ENCODE measurements at places on chromosomes 2 and 18.
A peak's percentile ranks its signal among the peaks of the same experiment; 100 is the strongest.

DNA sequence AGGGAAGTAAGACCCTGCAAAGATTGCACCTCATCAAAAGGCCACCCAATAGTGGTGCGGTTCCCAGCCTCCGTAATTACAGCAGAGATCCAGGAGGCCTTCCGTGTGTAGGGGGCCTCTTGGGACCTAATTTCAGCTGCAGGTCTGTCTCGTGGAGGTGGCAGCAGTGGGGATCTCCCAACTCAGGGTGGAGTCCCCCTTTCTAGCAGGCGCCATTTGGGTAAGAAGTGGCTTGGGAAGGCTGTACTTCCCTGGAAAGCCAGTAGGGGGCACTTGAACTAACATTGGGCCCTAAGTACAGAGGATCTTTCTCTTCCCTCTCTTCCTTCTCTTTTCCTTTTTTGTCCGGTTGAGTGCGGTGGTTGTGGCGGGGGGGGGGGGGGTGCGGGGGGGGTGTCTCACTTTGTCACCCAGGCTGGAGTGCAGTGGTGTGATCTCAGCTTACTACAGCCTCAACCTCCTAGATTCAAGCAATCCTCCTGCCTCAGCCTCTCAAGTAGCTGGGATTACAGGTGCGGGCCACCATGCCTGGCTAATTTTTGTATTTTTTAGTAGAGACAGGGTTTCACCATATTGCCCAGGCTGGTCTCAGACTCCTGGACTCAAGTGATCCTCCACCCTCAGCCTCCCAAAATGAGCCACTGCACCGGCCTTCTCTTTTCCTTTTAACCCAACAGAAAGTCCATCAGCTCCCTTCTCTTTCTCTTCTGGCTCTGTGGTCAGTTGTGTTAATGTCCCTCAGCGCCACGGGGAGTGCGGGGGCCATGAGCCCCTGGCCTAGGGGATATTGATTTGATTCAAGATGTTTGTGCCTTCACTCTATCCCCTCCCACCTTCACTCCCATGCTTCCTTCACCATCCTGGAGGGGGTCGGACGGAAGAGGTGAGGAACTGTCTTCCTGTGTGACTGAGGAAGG lies 32.0 kb downstream of the CENPO start:
- peak; percentile 18 for DNase-seq

GRCh38 chr18:47172476-47172875 lies 3.7 kb downstream of the IER3IP1 start:
- DNase-seq: no peak

- no peak for DNase-seq
These were observed 545 bp downstream of the GLI2 start for GRCh38 chr2:120736202-120736623.

- DNase-seq: no peak
These were observed 38.0 kb downstream of the SIGLEC15 start for GRCh38 chr18:45863469-45863868.

DNA sequence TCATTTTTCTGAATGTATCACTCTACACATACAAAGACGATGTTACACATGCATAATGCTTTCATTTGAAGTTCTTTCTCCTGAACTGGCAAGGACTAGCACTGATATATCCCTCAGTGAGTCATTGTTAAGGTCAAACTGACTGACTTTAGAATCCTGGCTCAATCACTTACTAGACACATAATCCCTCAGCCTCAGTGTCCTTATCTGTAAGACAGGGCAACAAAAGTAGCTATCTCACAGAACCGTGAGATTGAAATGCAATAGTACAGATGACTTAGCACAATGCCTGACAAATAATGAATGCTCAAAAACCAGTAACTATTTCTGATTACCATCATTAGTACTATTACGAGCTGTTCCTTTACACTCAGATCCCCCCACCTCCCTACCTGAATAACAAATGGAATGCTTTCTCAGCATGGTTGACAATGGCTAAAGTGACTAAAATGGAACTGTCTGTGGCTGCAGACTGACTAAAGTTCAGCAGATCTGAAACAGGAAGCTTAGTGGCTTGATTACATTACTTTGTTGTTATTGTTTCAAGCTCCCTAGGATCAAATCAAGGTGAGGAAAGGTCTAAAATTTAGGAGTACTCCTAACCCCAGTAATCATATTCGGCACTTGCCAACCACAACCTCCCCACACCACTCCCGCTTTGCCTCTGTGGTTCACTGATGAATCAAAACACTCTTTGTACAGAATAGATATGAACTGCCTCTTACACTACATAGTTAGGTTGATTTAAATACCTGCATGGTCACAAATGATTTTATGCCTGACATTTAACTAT lies 35.8 kb upstream of the CACNB4 start:
- DNase-seq: no peak

GRCh38 chr2:68426848-68427579 lies 40.1 kb downstream of the FBXO48 start:
- no peak for DNase-seq

DNA sequence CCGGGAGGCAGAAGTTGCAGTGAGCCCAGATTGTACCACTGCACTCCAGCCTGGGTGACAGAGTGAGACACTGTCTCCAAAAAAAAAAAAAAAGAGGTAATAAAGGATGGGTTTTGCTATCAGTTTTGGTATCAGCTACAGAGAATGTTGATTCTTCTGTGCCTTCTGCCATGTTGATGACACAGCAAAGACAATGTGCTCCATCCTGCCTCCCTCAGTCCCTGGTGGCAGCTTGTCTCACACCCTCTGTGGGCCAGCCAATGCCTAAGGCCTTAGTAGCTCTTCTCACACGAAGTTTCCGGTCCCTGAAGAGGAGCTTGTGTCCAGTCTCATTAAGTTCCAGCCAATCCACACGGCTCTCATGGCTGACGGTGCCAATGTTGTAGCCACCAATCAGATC lies 17.6 kb downstream of the IFT172 start:
- DNase-seq: no peak

DNA sequence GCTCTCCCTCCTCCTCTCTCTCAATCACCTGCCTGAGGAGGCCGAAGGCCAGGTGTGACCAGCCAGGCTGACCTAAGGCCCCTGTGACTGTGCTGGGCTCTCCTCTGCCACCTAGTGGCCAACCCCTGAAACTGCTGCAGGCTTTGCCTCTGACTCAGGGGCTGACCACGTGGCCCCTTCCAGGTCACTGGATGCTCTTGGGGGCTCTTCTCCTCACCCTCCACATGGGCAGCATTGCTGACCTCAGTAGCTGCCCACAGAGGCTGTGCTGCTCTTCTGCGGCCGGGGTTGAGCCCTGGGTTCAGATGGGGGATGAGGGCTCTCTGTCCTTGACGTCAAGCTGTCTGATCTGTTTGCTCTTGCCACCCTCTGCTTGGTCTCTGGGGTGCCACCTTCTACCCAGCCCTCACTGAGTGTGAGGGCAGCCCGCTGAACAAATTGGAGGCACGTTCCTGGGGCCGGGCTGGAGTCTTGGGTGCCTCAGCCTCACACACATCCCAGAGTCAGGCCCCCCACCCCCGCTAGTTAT lies 122.7 kb downstream of the TWIST2 start:
- DNase-seq: peak; percentile 79

DNA sequence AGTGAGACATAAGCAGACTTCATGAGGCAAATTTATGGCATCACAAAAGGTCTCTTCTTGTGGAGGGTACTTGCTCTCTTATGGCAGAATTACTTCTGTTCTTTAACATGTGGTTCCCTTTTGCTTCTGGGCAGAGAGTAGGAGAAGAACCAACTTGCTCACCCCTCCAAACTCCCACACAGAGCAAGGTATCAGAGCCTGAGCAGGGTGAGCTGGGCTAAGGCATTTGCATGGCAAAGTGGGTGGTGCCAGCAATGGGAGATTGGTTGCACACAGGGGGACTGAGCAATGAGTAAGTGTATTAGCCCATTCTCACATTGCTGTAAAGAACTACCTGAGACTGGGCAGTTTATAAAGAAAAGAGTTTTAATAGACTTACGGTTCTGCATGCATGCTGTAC lies 64.2 kb upstream of the ITGB6 start:
- no peak for DNase-seq

- DNase-seq: no peak
These were observed 391.1 kb downstream of the TNS1 start for GRCh38 chr2:217611626-217612127.

GRCh38 chr18:9814431-9814830 lies 71.3 kb upstream of the TXNDC2 start:
- DNase-seq: peak; percentile 51

GRCh38 chr18:23958036-23958435 lies 56.5 kb upstream of the TTC39C start:
- DNase-seq: no peak

GRCh38 chr2:173037245-173038120 lies 38.2 kb upstream of the MAP3K20 start:
- no peak for DNase-seq

GRCh38 chr2:198168651-198169050 lies 364.3 kb downstream of the PLCL1 start:
- no peak for DNase-seq

- DNase-seq: no peak
These were observed 187.3 kb upstream of the ID2 start for GRCh38 chr2:8494589-8494988.

GRCh38 chr2:160918906-160919503 lies 241.2 kb upstream of the TANK start:
- peak; percentile 41 for DNase-seq

DNA sequence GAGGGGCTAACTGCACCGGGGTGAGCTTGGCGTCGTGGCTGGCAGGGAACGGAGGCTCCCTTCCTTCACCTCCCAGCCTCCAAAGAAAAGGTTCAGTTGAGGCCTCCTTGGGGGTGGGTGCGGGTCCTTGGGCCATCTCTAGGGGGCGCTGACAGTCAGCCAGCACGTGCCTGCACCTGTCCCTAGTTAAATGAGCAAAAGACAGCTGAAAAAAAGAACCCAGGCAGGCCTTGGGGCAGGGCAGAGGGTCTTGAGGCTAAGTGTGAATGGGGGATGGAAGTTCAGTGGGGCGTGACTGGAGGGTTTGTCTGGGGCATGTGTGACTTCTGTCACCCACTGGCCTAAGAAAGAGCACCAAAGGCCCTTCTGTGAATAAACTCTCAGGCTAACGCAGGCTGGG lies 56.4 kb downstream of the ZFP36L2 start:
- DNase-seq: no peak

DNA sequence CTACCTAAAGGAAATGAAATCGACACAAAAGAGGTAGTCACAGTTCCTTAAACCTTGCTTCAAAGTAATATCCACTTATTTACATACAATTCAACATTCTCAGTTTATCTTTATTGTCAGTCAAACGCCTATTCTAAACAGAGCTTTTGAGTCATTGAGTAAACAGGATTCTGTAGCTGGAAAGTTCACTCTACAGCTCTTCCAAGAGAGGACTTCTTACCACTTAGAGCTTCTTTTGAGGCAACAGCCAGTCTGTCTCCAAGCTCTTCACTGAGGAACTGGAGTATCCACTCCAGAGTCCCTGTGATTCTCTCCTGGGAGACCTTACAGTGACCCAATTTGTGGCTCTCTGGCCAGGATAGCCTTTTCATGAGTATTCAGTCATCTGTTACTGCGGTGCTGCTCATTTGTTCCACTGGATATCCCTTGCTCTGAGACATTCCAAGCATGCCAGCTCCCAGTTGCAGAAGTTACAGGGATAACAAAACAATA lies 210.9 kb upstream of the OSR1 start:
- DNase-seq: no peak

DNA sequence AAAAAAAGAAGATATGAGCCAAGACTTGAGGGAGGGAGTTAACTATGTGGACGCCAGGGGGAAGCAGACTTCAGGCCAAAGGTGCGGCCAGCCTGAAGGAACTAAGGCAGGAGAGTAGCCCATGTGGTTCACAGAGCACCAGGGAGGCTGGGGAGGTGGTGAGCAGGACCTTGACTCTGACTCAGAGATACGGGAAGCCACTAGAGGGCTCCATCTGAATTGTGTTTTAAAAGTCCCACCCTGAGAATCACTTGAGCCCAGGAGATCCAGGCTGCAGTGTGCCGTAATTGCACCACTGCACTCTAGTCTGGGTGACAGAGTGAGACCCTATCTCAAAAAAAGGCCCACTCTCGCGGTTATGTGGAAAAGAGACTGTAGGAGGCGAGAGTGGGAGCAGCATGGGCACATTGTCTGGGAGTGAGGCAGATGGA lies 12.3 kb downstream of the CEP192 start:
- no peak for DNase-seq

DNA sequence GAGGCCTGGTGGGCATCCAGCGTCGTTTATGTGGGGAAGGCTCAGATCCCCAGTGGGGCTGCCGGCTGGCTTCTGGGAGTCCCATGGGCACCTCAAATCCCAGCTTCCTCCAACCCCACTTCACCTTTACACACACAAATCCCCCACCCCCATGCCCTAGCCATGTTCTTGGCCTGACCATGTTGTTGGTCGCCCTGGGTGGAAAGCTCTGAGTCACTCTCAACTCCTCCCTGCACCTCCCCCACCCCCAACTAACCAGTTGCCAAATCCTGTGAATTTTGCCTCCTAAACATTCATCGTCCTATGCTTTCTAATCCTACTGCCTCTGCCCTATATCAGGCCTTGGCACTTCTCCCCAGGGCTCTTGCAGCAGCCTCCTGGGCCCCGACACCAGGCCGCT lies 6.4 kb downstream of the TNS1 start:
- DNase-seq: no peak

- no peak for DNase-seq
These were observed 210.7 kb downstream of the VAPA start for GRCh38 chr18:10124557-10124956.

Measured in HuH-7.5 (cell line).